ENCODE measurements at places on chromosomes 5 and 9.

- no peak for DNase-seq
Measured at GRCh38 chr5:10896016-10896415, 135.0 kb upstream of the DAP start.

- no peak for DNase-seq
Measured at GRCh38 chr9:122265149-122265915, 650 bp downstream of the MRRF start.

DNA sequence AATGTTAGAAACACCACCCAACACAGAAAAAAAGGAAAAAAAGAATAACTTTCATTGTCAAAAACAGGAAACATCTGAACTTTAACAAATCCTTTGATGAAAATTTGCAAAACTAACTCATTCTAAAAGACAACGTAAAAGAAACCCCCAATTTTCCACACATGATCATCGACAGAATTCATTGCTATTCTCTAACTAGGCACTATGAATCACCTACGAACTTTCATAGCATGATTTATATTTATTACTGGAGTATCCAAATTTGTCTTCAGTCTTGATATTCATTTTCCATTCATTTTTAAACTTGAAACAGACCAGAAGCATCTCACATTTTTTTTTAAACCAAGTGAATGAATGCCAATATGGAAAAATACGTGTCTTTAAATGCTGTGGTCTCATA is 514.6 kb downstream of the TLE4 start:
- no peak for DNase-seq

- no peak for DNase-seq
Measured at GRCh38 chr9:1959371-1959770, 55.8 kb upstream of the SMARCA2 start.

DNA sequence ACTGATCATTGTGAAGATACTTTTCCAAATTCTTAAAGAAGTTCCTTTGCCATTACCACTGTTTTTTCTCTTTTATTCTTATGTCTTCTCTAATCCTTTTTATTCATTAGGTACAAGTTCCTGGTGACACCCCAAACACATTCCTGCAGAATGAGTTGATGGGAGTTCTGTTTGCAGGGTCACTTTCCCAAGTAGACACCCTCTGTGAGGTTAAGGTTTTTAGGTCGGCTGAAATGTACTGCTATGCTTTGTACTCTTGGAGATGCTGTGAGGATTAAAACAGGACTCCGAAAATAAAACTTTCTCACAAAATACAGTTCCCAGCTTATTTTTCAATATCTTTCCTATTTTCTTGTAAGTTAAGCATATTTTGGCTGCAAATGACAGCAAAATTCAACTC is 143.3 kb upstream of the TLE4 start:
- no peak for DNase-seq

DNA sequence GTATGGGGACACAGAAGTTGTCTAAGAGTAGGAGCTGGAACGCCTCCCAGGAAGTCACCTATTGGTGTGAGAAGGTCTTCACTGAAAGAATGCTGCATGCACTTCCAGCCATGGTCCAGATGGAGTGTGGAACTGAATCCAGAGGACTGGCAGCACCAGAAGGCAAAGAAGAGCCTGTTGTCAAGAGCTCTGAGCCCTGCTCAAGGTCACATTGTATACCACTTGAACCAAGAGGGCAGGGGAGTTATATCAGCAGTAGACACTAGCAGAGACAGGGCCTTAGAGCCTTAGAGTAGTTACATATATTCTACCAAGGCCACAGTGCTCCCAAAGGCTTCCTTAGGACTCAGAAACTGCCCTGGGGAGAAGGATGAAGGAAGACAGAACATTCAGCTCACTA is 130.8 kb upstream of the POC5 start:
- no peak for DNase-seq

DNA sequence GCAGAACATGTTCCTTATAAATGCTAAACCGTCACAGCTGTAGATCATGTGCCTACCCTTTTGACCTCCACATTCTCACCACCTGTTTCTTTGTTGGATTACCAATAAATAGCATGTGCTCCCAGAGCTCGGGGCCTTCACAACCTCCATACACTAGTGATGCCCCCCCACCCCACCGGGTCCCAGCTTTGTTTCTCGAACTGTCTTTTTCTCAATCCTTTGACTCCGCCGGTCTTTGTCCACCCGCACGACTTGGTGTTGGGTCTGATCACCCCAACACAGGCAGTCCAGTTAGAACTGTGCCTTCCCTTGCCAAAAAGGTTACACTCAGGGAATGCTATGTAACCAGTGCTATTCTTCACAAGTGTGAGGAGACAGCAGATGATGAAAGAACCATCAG is 485.9 kb upstream of the C9orf72 start:
- no peak for DNase-seq

DNA sequence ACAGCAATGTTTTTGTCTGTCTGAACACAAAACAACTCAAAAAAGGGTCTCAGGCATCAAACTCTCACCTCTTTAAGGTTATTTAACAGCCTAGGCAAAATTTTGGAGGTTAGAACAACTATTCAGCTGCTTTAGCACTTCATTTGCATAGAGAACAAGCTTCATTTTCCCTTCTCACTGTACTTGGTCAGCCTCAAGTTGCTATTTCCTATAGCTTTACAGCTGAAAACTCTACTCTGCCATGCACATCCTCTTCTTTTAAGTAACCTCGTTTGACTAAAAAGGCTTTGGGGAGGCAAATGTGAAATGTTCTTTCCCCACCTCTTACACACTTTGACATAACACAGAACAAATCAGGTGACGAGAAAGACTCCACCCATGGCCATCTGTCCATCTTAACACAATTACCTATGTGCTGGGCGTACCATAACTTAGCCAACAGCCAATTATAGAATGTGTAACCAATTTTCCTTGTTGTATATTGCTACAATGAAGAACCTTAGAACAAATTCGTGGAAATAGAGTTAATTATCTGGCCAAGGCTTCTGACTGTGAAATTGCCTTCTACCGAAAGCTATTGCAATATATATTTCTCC is 195.7 kb downstream of the DCP2 start:
- DNase-seq = no peak

- DNase-seq = no peak
Measured at GRCh38 chr9:35730486-35730854, 1.5 kb downstream of the TLN1 start.

DNA sequence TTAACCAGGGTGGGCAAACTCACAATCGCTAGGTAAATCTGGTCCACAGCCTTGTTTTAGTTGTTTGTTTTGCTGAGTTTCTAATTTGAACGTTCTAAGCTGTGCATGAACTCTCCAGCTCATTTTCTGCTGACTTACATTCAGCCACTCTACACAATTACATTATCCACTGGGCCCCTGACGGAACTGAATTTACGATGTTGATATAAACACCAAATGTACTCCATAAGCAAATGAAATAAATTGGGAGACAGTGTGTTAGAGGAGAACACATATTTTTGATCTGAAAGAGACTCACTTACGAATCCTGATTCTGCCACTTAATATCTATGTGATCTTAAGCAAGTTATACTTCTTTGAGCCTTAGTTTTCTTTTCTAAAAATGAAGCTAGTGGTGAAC is 393.4 kb downstream of the ZNF608 start:
- DNase-seq = no peak

DNA sequence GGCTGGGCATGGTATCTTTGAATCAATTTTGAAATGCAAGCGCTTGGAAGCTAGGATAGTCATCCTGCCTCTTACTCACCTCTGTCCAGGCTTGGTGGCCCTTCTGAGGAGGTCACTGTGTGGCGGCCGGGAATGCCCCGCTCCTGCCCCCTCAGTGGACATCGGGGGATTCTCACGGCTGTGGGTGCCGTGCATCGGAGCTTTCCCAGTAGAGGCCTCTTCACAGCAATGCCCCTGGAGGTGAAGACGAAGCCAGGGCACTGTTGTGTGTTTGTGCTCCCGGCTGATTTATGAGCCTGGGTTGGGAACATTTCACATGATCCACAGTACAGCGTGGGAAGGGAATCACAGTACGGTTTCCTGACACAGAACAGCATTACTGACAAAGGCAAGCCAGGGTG is 147.5 kb downstream of the NXNL2 start:
- DNase-seq = no peak

DNA sequence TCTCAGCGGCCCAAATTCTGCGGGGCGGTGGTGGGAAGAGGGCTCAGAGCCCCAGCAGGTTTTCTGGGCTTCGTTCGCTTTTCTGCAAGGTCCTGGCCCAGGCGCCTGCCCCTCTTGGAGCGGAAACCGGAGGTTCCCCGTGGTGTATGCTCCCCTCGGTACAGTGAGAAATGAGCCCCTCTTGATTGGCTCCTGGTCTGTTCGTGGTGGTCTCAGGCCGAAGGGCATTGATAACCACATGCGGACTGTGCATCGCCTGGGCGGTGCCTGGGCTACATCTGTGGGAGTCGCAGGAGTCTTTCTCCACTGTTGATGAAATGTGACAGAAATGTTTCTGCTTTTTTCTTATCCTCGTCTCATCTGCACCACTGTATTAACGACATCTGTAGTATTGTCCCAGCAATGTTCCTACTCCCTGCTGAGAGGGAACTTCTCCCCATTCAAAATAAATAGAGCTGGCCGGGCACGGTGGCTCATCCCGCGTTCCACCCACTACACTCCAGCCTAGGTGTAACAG is 682 bp downstream of the MAN1B1 start:
- DNase-seq = no peak

DNA sequence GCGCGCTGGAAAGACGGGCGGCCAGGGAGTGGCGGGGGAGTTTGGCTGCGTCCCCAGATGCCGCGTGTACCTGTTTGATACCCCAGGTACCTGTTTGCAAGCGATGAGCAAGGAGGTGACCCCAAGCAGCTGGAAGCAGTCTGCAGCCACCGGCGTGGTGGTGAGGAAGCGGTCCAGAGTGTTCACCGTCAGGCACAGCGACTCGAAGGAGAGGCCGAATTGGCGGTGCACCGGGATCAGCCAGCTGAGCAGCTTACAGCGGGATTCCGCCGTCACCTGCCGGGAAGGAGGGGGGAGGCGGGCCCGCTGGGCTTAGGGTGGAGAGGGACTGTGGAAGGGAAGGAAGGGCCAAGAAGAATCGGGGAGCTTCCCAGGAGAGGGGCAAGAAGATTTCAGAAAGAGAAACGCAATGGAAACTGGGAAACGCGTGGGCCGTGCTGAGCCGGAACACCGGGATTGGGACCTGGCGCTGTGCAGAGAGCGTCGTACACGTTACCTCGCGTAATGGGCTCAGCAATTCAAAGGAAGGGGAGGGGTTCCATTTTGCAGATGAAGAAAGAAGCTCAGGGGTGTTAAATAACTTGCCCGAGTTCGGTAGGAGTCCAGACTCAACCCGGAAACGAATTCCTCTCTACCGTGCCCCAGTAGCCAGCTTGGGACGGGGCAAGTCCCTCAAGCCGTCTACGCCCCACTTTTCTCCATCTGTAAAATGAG is 980 bp downstream of the CCNO start:
- no peak for DNase-seq

DNA sequence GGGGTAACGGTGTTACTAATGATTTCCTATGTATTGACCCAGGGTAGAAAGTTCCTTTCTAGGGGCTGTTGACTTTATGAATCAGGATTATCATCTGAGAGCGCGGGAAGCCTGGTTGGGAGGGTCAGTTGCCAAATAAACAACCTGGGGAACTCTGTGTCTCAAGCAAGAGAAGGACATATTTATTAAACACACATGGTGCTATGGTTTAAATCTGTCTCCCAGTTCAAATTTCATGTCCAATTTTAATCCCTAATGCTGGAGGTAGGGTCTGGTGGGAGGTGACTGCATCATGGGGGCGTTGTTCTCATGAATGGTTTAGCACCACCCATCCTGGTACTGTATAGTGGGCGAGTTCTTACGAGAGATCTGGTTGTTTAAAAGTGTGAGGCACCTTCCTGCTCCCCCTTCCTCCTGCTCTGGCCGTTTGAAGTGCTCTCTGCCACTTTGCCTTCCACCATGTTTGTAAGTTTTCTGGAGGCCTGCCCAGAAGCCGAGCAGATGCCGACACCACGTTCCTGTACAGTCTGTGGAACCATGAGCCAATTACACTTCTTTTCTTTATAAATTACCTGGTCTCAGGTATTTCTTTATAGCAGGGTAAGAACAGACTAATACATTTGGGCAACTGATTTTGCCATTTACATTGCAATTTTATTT is 19.7 kb upstream of the GAS1 start:
- no peak for DNase-seq

GRCh38 chr9:21415493-21416267 is 6.8 kb downstream of the IFNA8 start:
- no peak for DNase-seq

DNA sequence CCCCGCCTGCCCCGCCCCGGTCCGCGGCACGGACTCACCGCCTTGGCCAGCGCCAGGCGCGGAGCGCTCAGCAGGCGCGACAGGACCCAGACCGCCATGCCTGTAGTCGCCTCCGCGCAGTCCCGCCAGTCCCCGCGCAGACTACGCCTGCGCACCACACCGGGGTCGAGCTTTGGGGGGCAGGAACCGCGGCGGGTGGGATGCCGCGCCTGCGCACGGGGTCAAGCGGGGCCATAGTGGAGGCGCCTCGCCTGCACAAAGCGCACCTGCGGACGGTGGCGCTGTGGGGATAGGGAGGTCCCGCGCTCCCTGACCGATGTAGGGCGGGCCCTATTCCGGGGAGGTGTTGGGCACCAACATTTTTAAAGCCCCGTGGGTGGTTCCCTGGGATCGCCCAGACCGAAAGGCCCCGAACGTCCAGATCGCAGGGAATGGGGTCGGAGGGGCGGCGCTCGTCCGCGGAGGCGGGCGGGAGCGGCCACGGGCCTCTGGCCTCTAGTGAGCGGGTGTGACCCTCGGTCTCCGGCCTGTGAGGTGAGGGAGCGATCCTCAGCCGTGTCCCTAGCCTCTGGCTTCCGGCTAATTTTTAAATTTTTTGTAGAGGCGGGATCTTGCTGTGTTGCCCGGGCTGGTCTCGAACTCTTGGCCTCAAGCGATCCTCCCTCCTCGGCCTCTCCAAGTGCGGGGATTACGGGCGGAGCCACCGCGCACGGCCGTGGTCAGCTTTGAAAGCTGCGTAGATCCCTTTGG is 70.8 kb upstream of the LPCAT1 start:
- peak; percentile 11 for DNase-seq

DNA sequence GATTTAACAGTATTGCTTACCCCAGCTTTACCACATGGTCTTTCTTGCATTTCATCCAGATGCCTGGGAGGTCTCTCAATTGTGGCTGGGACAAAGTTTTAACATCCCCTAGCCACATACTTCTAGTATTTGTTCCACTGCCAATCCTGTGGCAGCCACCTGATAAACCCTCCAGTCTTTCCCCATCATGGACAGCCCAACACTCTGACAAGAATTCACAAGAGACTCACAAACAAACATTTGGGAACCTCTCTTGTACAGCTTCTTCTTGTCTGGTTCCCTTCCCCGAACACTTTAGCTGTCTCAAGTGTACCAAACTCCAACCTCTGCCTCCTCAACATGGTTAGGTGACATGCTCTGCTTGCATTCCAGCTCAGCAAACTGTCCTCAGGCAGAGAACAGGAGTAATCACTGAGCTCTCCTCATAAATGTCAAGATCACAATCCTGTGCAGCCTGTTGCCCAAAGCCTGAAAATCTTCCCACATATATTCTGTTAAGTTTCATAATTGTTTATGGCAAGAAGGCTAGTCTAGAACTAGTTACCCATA is 59.7 kb downstream of the STRBP start:
- DNase-seq = no peak

GRCh38 chr5:41695920-41696582 is 174.2 kb downstream of the OXCT1 start:
- no peak for DNase-seq

- no peak for DNase-seq
Measured at GRCh38 chr5:123088031-123088805, 823 bp upstream of the PRDM6 start.
